Stimulated activated CD8-positive, alpha-beta memory T cell treated with anti-CD3 and anti-CD28 coated beads, Interleukin-7, amount 100 ng/mL, for 1 hour (primary cell): ENCODE measurements at places on chromosomes 3 and 15.

- DNase-seq: no peak
Observed at GRCh38 chr15:101486696-101487459, 2.6 kb downstream of the PCSK6 start.

- no peak for DNase-seq
Observed at GRCh38 chr3:9298236-9298635, 48.8 kb upstream of the SRGAP3 start.

GRCh38 chr15:52749258-52749657, 40.9 kb downstream of the ONECUT1 start:
- no peak for DNase-seq

DNA sequence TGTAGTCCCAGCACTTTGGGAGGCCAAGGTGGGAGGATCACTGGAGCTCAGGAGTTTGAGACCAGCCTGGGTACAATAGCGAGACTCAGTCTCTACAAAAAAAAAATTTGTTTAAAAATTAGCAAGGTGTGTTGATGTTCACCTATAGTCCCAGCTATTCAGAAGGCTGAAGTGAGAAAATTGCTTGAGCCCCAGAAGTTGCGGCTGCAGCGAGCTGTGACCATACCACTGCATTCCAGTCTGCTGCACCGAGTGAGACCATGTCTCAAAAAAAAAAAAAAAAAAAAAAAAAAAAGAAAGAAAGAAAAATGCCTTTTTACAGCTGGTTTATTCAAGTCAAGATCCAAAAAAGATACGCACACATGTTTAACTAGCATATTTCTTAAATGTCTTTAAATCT, 17.0 kb upstream of the MUC20 start:
- DNase-seq: no peak

DNA sequence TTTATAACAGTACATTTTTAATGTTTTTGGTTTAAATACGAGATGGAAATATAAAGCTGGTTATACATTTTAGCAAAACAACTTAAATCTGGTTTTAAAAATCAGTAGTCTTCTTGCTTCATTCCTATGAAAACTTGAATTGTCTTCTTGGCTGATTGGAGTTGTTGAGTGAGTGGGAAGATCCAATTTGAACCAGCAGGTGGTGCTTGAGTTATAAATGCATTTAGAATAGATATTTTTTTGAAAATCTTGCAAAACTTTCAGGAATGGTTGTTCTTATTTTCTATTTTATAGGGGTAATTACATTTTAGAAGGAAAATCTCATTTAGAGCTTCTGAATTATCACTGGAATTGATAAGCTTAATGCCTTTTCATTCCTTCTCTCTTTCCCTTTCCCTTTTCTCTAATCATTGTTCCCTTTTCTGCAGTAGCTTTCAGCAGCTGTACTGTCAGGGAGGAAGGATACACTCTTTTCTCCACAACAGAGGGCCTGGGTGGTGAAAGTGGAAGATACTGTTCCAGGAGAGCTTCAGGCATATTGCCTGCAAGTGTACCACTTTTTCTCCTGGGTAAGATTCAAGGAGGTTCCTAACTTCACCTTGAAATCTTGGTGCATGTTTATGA, 335.6 kb downstream of the NLGN1 start:
- DNase-seq: no peak

- DNase-seq: no peak
Observed at GRCh38 chr3:38354588-38355330, 8.2 kb downstream of the XYLB start.

- no peak for DNase-seq
Observed at GRCh38 chr15:65339920-65340319, 35.4 kb downstream of the RNU5B-1 start.

DNA sequence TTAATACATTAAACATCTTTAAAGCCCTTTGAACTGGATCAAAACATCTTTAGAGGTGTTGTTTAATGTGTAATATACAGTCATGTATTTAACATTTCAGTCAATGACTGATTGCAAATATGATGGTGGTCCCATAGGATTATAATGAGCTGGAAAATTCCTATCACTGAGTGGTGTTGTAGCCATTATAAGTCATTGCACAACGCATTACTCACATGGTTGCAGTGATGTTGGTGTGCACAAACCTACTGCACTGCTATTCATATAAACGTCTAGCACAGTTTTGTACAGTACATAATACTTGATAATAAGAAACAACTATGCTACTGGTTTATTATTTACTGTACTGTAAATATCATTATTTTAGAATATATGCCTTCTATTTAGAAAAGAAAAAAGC, 75.6 kb downstream of the DTWD1 start:
- no peak for DNase-seq
